Skin of body (tissue), 3 donors: ENCODE measurements at places on chromosomes 3 and 15. TPM values are rescaled to one million over a fixed set of nuclear protein-coding genes. Genes with fewer than 3 reads are reported as not detected.

- no peak for DNase-seq
Measured at GRCh38 chr3:79672731-79673130, 95.1 kb downstream of the ROBO1 start.

Gene U2SURP
- 93.0 TPM for total RNA-seq

- DNase-seq, result no peak
Measured at GRCh38 chr15:46309914-46310313, 675.1 kb downstream of the SQOR start.

- DNase-seq, result no peak
Measured at GRCh38 chr15:74036271-74037170, 42.0 kb downstream of the PML start.

GRCh38 chr3:76028774-76029173 lies 243.4 kb upstream of the ZNF717 start:
- DNase-seq, result no peak

- peak; percentile 41 for DNase-seq
Measured at GRCh38 chr3:124688581-124689454, 41.4 kb upstream of the UMPS start.

Gene TMEM212
- total RNA-seq, result not detected

Gene GPX1
- total RNA-seq, result 60.5 TPM

DNA sequence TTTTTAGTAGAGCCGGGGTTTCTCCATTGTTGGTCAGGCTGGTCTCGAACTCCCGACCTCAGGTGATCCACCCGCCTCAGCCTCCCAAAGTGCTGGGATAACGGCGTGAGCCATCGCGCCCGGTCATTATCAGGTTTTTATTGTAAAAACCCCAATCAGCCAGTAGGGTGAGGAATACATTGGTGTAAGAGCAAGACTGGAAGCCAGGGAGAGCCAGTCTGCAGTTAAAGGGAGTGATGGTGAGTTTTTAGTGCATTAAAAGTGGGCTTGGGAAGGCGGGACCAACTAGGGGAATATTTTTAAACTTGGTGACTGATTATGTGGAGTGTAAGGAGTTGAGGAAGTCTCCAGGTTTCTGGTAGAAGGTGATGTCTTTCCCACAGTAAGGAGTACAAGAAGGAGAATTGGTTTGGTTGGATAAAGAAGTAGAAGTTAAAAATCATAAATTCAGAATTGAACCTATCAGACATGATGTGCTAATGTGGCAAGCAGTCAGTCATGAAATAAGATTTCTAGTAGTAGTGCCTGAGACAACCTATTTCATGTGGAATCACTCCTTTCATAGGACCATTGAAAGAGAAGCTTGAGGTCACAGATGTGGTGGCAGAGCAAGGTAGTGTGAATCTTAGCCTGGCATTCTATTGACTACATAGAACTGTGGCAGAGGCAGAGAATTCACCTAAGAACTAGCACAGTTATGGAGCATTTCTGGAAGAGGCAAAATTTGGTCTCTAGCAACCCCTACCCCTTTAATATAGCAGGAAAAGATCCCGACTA lies 2.4 kb upstream of the DCBLD2 start:
- DNase-seq, result no peak

DNA sequence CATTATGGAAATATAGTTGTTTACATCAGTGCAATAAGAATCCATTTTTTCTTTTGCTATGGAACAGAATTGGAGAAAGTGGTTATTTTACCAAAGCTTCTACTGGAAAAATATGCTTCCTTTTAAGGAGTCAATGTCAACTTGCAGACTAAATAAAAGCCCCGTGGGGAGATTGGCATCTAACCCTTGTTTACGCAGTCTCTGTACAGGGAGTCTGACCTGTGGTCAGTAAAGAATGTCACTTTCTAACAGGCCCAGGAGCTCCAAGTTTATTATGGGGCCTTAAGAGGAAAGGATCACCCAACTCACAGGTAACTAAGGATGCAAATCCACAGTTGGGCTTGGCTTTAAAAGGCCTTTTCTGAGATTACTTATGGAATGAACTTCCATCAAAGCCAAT lies 1751.2 kb downstream of the SI start:
- DNase-seq, result no peak

Gene CHST2
- total RNA-seq, result 16.8 TPM

GRCh38 chr15:51536965-51537574 lies 85.5 kb downstream of the DMXL2 start:
- DNase-seq, result no peak
